ENCODE measurements at places on chromosomes 3 and 15.

GRCh38 chr3:180911876-180912303, 580 bp upstream of the FXR1 start:
- no peak for DNase-seq

DNA sequence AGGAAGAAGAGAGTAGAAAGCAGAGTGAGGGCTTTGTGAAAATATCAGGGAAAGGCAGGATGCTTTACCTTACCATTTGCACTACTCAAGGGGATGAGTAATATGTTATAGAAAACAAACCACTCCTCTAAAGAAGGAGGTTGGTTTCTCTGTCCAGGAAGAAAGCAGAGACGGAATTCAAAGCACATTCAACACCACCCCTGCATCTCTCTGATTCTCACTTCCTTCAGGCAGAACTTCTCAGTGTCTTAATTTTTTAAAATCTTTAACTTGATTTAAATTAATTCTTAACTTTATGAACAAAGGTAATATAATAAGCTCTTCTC, 82.4 kb downstream of the NR2F2 start:
- no peak for DNase-seq

- DNase-seq, result no peak
Observed at GRCh38 chr3:14388201-14388600, 14.2 kb upstream of the SLC6A6 start.

DNA sequence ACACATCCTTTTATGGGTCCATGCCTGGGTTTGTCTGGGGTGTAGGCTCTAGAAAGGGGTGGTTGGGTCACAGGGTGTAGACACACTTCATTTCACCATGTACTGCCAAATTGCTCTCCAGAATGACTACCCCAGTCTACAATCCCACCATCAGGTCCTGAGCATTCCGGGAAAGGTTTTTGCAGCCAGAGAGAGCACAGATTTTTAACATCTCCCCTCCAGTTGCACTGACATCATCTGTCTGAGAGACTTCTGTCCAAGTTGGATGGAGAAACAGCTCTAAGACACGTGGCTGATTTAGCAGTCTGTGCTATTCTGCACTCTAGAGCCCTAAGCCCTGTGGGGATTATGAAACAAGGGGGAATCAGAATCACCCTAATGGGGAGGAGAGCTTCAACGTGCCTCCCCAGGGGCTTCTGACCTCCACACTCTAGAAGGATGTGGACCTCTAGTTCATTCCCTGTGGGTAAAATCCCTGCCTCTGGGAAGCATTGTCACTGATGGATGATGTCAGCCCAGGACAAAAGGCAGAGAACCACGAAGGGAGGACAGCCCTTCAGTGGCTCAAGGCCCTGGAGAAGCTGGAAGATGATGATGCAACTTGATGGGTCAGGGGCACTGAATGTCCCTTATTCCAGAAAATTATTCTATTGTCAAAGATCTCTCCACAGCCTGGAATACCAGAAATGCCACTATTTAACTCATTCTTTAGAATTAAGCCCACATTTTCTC, 71.5 kb downstream of the CD200R1L start:
- no peak for DNase-seq

- DNase-seq, result no peak
Observed at GRCh38 chr3:128780101-128780837, 54.3 kb downstream of the RAB7A start.

- DNase-seq, result no peak
Observed at GRCh38 chr3:11154036-11154952, at the start of gene HRH1. HRH1 (plus strand) TSS chr3:11154493; CDS start chr3:11259038, 104,545 bp downstream.

DNA sequence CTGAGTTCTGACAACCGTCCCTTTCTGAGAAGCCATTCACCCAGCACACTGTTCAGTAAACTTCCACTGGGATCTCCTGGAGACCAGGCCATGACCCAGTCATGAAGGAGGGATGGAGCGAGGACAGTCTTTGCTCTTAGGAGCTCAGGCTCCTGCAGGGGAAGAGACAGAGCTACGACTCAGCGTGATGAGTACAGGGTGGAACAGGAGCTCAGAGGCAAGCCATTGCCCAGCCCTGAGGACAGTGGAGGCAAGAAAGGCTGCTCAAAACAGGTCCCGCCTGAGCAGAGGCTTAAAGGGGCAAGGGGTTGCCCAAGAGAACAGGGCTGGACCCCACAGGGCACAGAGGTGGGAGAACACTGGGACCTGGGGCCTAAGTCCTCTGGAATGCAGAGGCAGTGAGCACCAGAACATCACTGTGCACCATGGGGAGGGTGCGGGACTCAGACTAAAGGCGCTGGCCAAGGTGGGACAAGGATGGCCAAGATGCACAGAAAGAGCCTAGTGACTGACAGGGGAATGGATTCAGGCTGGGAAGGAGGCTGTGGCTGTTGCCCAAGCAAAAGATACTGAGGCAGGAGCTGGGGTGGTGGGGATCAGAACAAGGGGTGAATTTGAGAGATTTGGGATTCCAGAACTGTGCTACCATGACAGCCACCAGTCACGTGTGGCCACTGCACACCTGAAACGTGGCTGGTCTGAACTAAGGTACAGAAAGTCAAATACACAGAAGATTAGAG, 25.8 kb downstream of the TMEM43 start:
- no peak for DNase-seq

GRCh38 chr3:43093006-43093405, 12.9 kb downstream of the POMGNT2 start:
- no peak for DNase-seq

DNA sequence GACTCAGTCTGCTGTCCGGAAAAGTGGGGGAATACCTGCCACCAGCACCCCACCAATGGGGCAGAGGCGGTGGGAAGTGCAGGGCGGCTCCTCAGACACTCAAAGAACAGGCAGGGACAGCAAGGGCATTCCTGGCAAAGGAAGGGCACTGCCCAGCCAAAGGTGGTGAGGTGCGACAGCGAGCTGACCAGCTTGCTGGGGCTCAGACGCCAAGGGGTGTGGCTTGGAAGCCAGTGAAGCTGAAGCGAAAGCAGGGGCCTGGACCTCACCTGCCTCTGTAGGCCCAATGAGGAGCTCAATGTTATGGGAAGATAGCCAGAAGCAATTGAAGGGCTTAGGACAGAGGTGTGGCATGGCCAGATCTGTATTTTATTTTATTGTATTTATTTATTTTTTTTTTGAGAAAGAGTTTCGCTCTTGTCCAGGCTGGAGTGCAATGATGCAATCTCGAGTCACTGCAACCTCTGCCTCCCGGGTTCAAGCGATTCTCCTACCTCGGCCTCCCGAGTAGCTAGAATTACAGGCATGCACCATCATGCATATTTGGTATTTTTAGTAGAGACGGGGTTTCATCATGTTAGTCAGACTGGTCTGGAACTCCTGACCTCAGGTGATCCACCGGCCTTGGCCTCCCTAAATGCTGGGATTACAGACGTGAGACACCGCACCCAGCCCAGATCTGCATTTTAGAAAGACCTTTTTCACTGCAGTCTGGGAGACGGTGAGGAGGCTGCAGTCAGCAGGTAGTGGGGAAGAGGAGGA, 4.4 kb upstream of the LMAN1L start:
- no peak for DNase-seq

- no peak for DNase-seq
Observed at GRCh38 chr15:83567318-83567717, 86.6 kb upstream of the ADAMTSL3 start.

Measured in CD4-positive, alpha-beta T cell treated with Interleukin-4 for 4 hours (primary cell).